ENCODE measurements at places on chromosomes 12 and 14. TPM values are rescaled to one million over a fixed set of nuclear protein-coding genes. Genes with fewer than 3 reads are reported as not detected.

The RTL1 gene
- total RNA-seq, result not detected

The SSPN gene
- total RNA-seq, result 13.5 TPM

The IL22 gene
- not detected for total RNA-seq

The GARIN6 gene
- not detected for total RNA-seq

The KLRC4 gene
- total RNA-seq, result 0.80 TPM

The KLRC2 gene
- total RNA-seq, result 0.50 TPM

The WSCD2 gene
- total RNA-seq, result 0.15 TPM

The TMCC3 gene
- total RNA-seq, result 77.4 TPM

Data from colonic mucosa (tissue), 4 donors.